ENCODE measurements at places on chromosomes 3 and 15. TPM values are rescaled to one million over a fixed set of nuclear protein-coding genes. Genes with fewer than 3 reads are reported as not detected.

DNA sequence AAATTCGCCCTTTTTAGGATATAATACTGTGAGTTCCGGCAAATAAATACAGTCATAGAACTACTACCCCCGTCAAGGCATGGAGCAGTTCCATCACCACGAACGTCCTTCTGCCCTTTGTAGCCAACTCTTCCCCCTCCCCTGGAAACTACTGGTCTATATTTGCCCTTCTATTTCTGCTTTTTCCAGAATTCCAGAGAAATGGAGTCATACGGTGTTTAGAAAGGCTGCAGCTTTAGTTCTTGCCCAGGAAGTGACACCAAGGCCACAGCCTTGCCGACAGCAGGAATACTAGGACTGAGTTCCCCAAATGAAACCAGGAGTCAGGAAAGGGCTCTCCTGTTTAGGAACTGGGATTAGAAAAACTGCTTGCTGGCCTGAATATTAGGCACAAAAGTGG, 291.2 kb downstream of the FAM43A start:
- peak; percentile 32 for DNase-seq

- no peak for DNase-seq
These were observed 405.5 kb downstream of the SHQ1 start for GRCh38 chr3:72442759-72443158.

GRCh38 chr3:65676580-65676979, 362.1 kb downstream of the MAGI1 start:
- no peak for DNase-seq

- DNase-seq = no peak
These were observed 7.1 kb downstream of the ATP2C1 start for GRCh38 chr3:130900959-130901358.

DNA sequence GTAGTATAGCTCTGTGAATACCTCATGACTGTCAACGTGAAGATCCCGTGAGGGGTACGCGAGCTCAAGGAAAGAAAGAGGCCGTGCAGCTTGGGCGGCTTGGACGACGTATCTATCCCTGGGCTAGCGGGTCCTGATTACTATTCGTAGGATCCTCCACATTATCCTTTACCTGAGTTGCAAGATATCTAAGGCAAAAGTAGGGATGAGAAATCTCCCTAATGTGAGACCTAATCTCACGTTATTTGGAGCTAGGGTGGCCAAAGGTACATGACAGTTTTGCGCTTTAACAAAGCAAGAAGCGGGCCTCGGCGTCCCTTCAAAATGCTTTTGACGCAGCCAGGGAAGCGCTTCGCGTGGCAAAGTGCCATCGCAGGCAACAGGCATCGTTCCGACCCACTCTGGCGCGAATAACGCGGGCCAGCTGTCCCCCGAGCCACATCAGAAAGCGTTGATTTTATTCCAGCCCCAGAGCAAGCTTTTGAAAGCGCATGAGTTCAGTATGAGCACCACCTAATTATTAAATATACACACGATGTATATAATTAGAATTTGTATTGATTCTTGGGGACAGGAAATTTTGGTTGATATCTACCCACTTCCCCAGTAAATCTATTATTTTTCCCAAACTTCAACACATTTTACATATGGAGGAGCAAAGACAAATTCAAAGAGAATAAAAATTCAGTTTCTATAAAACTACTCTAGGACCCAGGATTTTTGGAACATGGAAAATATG, 2.5 kb upstream of the EOMES start:
- DNase-seq = no peak

DNA sequence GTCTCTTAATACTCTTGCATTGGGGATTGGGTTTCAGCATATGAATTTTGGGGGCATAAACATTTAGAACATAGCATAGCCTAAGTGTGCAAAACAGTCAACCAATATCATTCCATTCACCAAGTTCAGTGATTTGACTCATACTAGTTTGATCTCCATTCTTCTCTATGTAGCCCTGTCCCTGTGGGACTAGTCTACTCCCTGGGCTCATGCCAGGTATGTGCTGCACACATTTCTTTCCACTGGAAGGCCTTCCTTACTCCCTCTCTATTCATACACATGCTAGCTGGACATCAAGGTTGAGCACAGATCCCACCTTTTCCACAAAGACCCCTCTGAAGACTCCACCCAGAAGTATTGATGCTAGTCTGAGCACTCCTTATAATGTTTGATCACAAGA, 5.1 kb downstream of the ZDHHC23 start:
- DNase-seq = no peak

GRCh38 chr3:46844397-46844796, 18.8 kb downstream of the MYL3 start:
- no peak for DNase-seq

DNA sequence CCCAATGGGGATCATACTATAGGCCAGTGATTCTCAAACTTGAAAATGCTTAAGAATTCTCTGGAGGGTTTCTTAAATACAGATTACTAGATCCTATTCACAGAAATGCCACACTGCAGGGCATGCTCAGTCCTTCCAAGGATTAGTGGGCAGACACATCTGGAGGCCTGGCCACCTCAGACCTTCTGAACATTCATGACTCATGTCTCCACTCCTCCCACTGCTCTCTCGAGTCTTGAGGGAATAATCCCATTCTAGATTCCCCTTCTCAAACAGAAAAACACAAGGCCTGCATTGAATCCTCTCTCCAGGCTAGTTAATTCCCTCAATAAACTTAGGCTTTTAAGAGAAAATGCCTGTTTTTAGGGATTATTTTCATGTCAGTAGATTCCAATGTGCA, 22.1 kb downstream of the ZNF621 start:
- peak; percentile 71 for DNase-seq

- no peak for DNase-seq
These were observed 11.8 kb upstream of the HDC start for GRCh38 chr15:50277370-50277769.

DNA sequence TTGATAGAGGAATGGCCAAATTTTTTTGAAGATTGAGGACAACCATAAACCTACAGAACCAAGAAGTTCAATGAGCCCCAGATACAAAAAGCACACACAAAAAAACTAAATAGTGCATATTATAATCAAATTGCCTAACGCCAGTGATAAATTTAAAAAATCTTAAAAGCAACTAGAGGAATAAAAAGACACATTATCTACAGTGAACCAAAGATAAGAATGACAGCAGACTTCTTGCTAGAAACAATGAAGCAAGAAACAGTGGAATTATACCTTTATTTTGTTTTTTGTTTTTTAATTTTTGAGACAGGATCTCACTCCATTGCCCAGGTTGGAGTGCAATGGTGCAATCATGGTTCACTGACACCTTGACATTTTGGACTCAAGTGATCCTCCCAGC, 9.9 kb upstream of the SAMD7 start:
- DNase-seq = no peak

- no peak for DNase-seq
These were observed 256.4 kb downstream of the MEX3B start for GRCh38 chr15:81789403-81789802.

GRCh38 chr15:67813104-67813634, 12.1 kb upstream of the SKOR1 start:
- no peak for DNase-seq

GRCh38 chr15:99619712-99620111, 53.9 kb downstream of the MEF2A start:
- no peak for DNase-seq

DNA sequence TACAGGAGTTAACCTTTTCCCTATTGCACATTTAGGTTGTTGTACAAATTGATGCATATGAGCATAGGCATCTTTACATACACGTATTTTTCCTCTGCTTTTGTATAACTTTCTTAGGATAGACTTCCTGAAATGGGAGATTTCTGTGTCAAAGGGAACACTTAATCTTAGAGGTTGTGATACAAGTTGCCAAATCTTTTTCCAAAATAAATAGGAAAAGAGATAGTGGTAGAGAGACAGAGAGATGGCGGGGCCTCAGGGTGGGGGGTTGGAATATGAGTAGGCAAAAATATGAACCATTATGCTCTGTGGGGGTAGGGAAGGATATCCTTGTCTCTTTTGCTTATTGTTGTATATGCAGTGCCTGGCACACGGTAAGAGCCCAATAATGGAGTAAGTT, 70.7 kb upstream of the UBE2E1 start:
- no peak for DNase-seq

DNA sequence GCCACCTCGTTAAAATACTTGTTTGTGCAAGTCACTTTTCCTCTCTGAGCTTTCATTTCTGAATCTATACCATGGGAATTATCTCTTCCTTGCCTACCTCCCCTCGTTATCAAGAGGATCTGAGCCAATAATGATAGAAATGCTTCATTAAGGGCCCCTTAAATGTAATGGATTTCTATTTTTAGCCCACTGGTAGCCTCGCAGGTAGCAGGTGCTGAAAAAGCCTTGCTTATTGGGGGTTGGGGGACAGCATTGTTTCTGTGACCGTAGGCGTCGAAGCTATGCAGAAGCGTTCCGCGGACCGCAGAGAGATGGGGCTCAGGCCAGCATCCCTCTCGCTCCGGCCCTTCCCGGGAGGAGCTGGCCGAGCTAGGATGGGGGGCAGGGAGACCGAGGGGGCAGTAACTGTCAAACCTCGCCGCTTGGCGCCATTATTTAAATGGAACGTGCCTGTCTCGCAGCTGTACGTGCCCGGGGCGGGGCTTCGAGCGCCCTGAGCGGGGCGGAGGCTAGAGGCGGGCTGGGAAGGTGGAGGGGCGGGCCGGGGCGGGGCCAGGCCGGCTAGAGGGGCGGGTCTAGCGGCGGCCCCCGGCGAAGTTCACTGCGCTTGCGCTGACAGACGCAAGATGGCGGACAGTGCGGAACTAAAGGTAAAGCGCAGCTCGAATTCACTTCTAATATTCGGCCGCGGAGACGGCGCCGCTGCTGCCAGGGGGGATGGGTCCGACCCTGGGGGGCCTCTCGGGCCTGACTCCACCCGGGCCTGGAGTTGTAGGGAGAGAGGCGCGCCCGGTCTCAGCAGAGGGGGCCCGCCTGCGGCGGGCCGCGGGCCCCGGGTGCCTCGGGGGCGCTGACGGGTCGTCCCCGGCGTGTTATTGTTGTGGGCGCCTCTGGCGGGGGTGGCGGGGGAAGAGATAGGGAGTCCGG, at the start of gene PIAS1:
Gene PIAS1 (plus strand): TSS at position 615 of the 927 bp plus-strand sequence. CDS start 12 bp downstream, at position 627.
- peak; percentile 70 for DNase-seq

DNA sequence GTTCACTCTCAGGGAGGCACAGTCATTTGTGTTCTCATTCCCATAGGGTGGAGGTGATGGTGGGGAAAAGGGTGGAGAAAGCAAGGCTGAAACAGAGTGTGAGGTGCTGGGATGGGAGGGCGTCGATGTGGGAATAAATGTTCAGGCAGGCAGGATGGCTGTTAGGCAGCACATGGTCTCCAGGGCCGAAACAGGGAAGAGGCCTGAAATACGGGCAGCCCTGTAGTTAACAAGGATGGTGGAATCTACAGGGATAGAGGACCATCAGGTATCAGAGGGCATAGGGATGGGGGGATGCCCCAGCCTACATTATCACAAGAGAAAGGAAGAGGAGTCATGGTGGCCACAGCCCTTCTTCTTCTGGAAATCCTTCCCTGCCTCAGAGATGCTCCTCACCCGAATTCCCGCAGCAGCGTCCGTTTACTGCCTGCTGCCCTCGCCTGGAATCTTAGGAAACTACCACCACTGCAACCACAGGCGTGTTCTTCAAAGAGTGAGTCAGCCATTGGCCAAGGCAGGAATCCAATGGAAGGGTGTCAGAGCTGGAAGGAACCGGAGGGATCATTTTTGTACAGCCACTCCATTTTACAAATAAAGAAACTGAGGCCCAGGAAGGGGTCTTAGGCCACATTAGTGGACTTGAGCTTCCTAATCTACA, 49.7 kb upstream of the POMGNT2 start:
- DNase-seq = peak; percentile 80

DNA sequence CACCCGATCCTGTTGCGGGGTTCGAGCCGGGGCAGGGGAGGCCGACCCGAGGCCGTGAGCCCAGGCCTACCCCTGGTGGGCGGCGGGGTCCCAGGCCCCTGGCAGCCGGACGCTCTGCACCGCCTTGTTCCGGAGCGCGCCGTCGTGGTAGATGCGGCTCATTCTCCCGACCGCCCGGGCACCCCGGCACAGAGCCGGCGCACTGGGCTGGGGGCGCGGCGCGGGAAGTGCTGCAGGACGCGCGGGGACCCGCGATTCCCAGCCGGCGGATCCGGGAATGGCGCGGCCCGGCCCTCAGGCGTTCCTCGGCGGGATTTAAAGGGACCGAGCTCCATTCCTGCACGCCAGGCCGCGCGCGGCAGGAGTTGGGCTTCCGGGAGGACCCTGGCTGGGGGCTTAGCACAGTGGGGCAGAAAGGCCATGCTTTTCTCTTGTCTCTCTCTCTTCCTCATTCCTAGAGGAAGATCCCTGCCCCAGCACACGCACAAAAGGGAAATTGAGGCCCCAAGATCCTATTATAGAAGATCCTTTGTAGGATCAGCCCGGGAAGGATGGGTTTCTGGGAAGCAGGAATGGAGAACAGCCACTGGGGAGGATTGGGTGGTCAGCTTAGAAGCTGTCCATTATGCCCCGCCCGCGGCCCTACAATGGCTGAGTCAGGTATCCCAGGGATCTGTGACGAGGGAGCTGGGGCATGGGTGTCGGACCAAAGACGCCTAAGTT, at the start of gene ARPIN:
Gene ARPIN (minus strand): TSS at position 279 of the 723 bp plus-strand sequence. CDS start 117 bp downstream, at position 162.
- DNase-seq = peak; percentile 28

- DNase-seq = no peak
These were observed 35.9 kb upstream of the MYH15 start for GRCh38 chr3:108546247-108546646.

GRCh38 chr3:102302020-102302419, 132.8 kb upstream of the ZPLD1 start:
- DNase-seq = no peak

DNA sequence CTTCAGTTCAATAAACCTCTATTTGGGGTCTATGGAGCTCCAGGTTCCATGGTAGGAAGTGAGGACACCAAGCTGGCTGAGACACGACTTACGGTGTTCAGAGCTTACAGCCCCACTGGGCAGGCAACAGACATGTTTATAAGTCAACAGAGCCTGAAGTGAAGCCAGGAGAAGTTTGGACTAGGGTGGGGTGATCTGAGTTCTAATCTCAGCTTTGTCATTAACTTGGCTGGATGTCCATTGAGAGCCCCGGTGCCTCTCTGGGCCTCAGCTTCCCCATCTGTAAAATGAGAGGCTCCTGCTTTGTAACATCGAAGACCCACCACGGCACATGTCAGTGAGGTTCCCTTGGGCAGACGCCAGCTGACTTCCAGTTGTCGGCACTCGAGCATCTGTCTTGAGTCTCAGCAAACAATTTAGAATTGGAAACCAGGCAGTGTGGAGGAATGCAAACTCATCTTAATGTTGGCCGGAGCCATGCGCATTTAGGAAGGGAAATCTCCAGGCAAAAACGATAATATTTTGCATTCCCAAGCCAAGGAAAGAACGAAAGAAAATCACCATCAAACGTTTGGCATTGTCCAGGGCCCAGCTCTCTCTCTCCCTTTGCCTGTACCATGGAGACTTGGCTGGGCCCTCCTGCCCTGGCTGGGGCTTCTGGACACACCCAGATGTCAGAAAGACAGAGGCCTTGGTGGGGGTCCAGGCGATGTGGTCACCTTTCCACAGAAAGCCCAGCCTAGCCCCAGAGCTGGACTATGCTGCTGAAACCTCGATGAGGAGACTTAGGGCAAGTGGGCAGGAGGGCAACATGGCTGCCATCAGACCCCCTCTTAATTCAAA, 18.4 kb downstream of the ITGA11 start:
- DNase-seq = no peak

The RFT1 gene
- total RNA-seq = 35.0 TPM

The IL17RC gene
- total RNA-seq = 12.0 TPM

The ARID3B gene
- 3.5 TPM for total RNA-seq

The C3orf22 gene
- total RNA-seq = not detected

The SERPINI2 gene
- total RNA-seq = not detected
